Aorta (tissue), 5 donors: ENCODE measurements at places on chromosomes 3 and 15. TPM values are rescaled to one million over a fixed set of nuclear protein-coding genes. Genes with fewer than 3 reads are reported as not detected.
A peak's percentile ranks its signal among the peaks of the same experiment; 100 is the strongest.

Gene PARP16
- 5.3 TPM for polyA plus RNA-seq

Gene PRR20G
- not detected for polyA plus RNA-seq

Gene GOLGA6B
- polyA plus RNA-seq, result not detected

Gene COMMD4
- polyA plus RNA-seq, result 45.6 TPM

Gene BSN
- 0.08 TPM for polyA plus RNA-seq

Gene SCN5A
- polyA plus RNA-seq, result 0.77 TPM

Gene SFMBT1
- polyA plus RNA-seq, result 2.0 TPM

Gene ZNF860
- polyA plus RNA-seq, result 0.31 TPM

Gene PPP1R14D
- not detected for polyA plus RNA-seq

GRCh38 chr3:119490153-119490552 is 8.2 kb upstream of the TIMMDC1 start:
- H3K4me1 ChIP-seq, result no peaks in the 10 kb centered on the region
- H3K27me3 ChIP-seq, result no peaks in the 10 kb centered on the region
- H3K27ac ChIP-seq, result no peak overlapping the region
- H3K4me3 ChIP-seq, result no peak overlapping the region
- peaks cover 5% of the 10 kb centered on the region for H3K36me3 ChIP-seq

DNA sequence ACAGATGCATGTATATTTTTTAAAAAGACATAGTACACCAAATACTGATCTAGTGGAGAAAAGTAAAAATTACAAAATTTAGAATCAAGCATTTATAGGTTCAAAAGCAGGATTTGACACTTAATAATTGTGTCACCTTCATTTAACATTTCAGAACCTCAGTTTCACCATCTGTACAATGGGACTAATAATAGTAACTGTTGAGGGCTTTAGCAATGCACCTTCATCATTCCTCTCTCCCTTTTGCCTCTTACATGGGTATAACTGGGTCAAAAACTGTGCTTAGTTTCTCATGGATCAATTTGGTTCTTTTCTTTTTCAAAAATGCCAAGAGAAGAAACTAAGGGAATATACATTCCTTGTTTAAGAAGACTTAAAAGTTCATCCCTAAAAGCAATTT is 5.5 kb upstream of the TMEM212 start:
- no peaks in the 10 kb centered on the region for H3K36me3 ChIP-seq
- H3K27me3 ChIP-seq, result no peaks in the 10 kb centered on the region
- no peak for DNase-seq
- no peak overlapping the region for H3K27ac ChIP-seq
- H3K4me3 ChIP-seq, result no peak overlapping the region
- H3K4me1 ChIP-seq, result no peaks in the 10 kb centered on the region

DNA sequence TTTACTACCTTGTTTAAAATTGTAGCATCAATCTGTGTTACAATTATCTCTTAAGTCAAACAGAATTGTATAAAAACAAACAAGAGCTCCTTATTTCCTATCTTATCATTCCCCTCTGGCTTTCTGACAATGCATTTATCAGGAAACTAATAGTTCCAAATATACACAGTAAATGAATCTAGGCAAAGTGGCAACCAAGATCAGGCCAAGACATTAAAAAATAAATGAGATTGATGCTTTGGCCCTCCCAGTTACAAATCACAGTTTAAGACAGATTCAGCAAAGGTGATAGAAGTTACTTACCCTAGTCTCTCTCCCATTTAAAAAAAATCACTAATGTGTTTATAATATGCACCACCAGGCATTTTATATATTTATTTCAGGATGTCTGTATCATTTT is 236.7 kb downstream of the EPHA3 start:
- no peak overlapping the region for H3K27ac ChIP-seq
- H3K27me3 ChIP-seq, result no peaks in the 10 kb centered on the region
- no peaks in the 10 kb centered on the region for H3K36me3 ChIP-seq
- no peak overlapping the region for H3K4me3 ChIP-seq

DNA sequence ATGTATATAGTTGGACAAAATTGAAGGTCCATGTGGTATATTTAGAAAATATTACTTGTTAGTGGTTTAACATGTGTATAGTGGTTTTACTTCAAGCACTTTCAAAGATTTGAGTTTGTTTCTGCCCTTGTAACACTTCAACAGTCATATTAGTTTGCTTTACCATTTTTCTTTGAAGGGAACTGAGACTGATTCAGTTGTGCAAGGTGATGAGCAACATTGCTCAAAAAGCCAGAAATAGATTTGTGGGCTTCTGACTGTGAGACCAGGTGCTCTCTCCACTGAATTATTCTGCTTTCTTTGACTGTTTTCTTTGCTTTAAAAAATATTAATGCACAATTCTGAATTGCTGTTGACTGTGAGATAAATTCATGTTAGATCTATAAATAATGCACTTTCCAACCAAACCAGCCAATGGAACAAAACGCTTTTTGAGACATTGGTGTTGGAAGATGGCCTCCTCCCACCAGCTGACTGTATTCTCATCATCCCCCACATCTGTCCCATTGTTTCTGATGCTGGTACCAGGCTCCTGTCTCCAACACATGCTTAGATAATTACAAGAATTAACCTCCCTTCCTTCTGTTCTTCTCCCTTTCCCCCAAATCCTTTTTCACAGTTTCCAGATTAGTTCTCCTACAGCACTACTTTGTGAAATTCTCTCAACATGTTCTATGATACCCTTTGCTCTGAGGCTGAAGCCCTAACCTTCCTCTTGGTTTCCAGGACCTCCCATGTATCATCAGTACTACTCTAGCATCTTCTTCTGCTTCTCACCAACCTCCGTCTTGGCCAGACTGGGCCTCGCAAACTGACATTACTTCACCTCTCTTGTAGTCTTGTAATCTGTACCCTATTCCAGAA is 27.9 kb downstream of the PLCL2 start:
- H3K27ac ChIP-seq, result no peak overlapping the region
- H3K27me3 ChIP-seq, result no peaks in the 10 kb centered on the region
- DNase-seq, result no peak
- H3K4me3 ChIP-seq, result no peak overlapping the region

- no peak for DNase-seq
- peak overlapping the region; percentile 69 for H3K27ac ChIP-seq
- no peaks in the 10 kb centered on the region for H3K27me3 ChIP-seq
Observed at GRCh38 chr3:49428752-49429080, 408 bp downstream of the NICN1 start.

DNA sequence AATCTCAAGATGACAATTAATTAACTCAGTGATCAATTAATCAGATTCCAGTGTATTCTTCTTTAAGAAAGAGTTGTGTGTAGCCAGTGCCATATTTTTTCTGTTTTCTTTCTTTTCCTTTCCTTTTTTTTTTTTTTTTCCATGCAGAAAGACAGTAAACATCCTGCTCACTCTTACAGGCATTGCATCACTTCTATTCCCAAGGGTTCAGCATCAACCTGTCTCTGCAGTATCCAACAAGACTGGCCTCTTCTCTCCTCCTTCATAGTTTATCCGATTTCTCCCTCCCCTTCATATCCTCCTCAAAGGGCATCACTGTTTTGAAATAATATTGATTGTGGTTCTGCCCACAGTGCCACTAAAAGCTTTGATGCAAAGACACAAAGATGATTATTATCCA is 17.0 kb upstream of the SLC9A9 start:
- DNase-seq, result no peak
- no peaks in the 10 kb centered on the region for H3K36me3 ChIP-seq
- H3K4me3 ChIP-seq, result no peak overlapping the region
- H3K27ac ChIP-seq, result no peak overlapping the region

GRCh38 chr3:136050250-136050649 is 84.7 kb downstream of the PPP2R3A start:
- H3K27me3 ChIP-seq, result no peaks in the 10 kb centered on the region
- no peak overlapping the region for H3K27ac ChIP-seq
- H3K4me3 ChIP-seq, result no peak overlapping the region
- peaks cover 6% of the 10 kb centered on the region for H3K36me3 ChIP-seq
- no peaks in the 10 kb centered on the region for H3K4me1 ChIP-seq

DNA sequence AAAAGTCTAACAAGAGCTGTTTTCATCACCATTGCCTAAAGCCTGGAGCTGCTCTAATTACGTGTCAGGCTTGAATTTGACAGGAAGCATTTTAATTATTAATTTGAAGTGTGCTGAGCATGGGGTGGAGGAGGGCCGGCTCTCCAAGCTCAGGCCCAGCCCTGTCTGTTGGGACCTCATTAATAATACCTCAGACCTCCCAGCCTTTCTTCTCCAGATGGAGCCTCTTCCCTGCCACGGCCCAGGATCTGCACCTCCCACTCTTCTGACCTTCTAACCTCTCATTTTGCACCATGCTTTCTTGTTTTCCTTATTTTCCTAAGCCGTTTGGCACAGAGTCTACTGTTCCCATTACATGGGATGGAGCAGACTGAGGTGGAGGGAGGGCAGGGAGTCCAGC is 30.0 kb downstream of the INSYN1 start:
- no peaks in the 10 kb centered on the region for H3K4me1 ChIP-seq
- DNase-seq, result no peak
- no peak overlapping the region for H3K27ac ChIP-seq

- no peak overlapping the region for H3K4me3 ChIP-seq
- H3K4me1 ChIP-seq, result no peaks in the 10 kb centered on the region
- DNase-seq, result no peak
- H3K36me3 ChIP-seq, result peaks cover 32% of the 10 kb centered on the region
- no peak overlapping the region for H3K27ac ChIP-seq
Observed at GRCh38 chr3:120410541-120410940, 40.3 kb downstream of the FSTL1 start.

- H3K27ac ChIP-seq, result no peak overlapping the region
- no peaks in the 10 kb centered on the region for H3K4me1 ChIP-seq
- H3K36me3 ChIP-seq, result no peaks in the 10 kb centered on the region
- H3K4me3 ChIP-seq, result no peak overlapping the region
Observed at GRCh38 chr3:183381179-183381578, 47.2 kb downstream of the MCF2L2 start.

DNA sequence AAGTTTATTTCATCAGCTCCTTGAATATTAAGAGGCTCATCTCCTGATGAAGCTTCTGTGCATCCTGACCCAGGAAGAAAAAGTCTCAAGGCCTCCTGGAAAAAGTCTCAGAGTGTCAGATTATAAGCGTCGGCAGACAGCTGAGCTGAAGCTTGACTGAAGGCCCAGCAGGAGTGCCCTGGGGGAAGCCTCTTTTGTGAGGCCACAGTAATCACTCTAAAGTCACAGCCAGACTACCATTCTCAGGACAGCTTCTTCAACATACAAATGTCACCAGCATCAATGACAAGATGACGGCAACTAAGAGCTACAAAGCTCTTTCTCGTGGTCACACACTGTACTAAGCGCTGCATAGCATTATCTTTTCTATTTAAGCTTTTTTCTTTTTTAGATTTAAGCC is 72.7 kb upstream of the LRRN1 start:
- no peak overlapping the region for H3K4me3 ChIP-seq
- no peak overlapping the region for H3K27ac ChIP-seq
- no peaks in the 10 kb centered on the region for H3K27me3 ChIP-seq
- no peaks in the 10 kb centered on the region for H3K36me3 ChIP-seq

DNA sequence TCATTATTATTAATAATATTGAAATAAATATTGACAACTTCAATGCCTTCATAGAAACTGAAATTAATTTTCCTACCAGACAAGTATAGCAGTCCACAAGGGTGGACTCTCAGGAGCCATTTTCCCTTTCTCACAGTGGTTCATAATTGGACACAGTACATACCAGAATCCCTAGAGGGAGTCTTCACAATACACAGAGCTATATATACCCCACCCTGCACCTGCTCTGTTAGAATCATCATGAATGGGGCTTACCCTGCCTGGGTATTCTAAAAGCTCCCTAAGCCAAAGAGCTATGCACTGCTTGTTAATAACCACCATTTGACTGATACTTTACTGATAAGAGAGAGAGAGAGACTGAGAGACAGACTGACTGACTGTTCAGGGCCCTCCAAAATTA is 134.9 kb downstream of the FEZF2 start:
- peaks cover 4% of the 10 kb centered on the region for H3K4me1 ChIP-seq
- DNase-seq, result no peak
- H3K36me3 ChIP-seq, result peaks cover 5% of the 10 kb centered on the region
- H3K4me3 ChIP-seq, result no peak overlapping the region
- H3K27me3 ChIP-seq, result no peaks in the 10 kb centered on the region
- no peak overlapping the region for H3K27ac ChIP-seq

DNA sequence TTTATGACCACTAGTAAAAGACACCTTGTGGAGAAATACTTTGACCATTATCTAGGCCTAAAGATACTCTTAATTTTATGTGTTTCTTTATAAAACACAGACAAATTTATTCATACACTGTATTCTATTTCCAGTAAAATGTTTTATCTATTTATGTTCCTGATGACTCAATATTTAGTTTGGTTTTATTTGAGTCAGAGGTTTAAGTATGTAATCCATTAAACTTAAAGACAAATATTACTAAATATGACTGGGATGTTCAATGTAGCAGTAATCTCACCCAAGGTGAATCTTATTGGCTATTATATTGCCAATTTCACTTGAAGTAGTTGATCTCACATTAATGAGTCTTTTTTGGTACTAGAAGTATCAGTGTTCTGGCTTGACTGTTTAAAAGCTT is 799.7 kb downstream of the CADM2 start:
- H3K4me1 ChIP-seq, result no peaks in the 10 kb centered on the region
- no peak overlapping the region for H3K27ac ChIP-seq
- no peak overlapping the region for H3K4me3 ChIP-seq
- DNase-seq, result no peak

DNA sequence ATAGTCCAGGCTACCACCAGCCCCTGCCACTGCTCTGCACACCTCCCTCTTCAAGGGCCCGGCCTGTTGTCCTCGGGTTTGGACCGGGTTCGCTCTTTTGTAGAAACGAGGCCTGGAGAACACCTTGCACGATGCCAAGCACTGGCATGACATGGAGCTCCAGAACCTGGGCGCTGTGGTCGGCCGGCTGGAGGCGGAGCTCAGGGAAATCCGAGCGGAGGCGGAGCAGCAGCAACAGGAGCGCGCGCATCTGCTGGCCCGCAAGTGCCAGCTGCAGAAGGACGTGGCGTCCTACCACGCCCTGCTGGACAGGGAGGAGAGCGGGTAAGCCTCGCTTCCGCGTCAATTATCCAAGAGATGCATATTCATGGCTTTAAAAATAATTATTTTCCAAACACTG is 72.4 kb downstream of the BFSP2 start:
- no peak overlapping the region for H3K4me3 ChIP-seq
- H3K27ac ChIP-seq, result no peak overlapping the region
- no peaks in the 10 kb centered on the region for H3K27me3 ChIP-seq

GRCh38 chr3:16329036-16329825 is 64.2 kb downstream of the OXNAD1 start:
- no peaks in the 10 kb centered on the region for H3K27me3 ChIP-seq
- H3K36me3 ChIP-seq, result peaks cover 3% of the 10 kb centered on the region
- DNase-seq, result no peak

DNA sequence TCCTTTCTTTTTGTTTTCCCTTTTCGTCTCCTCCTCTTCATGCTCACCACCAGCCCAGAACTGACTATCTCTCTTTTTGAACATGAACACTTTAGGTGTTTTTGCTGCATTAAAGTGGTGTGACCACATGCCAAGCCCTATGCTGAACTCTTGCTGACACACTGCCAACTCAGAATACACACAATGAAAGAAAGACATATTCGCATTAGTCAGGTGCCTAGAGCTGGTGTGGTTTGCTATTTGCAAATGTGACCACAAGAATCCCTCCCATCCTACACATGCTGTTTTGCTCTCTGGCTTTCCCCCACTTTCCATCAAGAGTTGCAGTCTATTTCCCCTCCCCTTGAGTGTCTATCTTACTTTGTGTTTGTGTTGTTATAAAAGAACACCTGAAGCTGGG is 967.8 kb upstream of the CFAP20DC start:
- no peak for DNase-seq
- H3K36me3 ChIP-seq, result no peaks in the 10 kb centered on the region
- no peaks in the 10 kb centered on the region for H3K27me3 ChIP-seq
- H3K27ac ChIP-seq, result no peak overlapping the region
- H3K4me1 ChIP-seq, result no peaks in the 10 kb centered on the region
